ENCODE measurements at places on chromosomes 4 and X.

- no peak for DNase-seq
Observed at GRCh38 chrX:103153661-103154060, 60.7 kb upstream of the NXF3 start.

DNA sequence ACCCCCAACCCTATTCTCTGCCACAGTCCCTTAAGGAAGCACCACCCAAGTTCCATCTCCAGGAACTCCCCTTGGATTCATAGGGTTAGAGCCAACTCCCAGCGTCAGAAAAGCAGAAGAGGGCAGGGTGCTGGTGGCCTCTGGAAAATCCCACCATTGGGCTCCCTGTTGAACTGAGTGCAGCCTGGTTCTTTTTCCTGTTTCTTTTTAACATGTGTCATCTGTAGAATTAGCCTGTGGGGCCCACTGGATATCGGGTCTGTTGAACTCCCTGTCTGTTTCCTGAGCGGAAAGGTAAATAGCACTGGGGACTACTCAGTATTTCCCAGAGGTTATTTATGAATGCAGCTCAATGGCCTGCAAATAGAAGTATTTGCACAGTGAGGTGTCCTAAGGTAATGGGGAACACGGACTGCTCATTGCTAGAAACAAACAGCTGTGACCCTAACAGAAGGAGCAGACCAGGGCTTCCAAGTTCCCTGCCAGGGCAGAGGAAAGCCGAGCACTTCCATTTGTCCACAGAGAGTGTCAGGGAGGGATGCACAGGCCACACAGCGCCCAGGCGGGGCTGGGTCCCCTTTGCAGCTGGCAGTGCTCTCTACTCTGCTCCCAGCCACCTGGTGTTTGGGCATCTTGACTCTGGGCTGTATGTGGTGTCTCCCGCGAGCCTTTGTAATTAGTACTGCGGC, 102.6 kb downstream of the FHDC1 start:
- no peak for DNase-seq

DNA sequence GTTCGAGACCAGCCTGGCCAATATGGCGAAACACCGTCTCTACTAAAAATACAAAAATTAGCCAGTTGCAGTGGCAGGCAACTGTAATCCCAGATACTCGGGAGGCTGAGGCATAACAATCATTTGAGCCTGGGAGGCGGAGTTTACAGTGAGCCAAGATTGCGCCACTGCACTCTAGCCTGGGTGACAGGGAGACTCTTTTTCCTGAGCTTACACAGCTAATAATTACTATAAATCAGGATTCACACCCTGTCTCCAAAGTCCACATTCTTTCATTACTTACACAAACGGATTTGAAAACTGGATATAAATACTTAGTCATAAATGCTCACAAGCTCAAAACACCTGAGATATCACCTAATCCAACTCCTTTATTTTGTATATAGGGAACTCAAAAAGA, 151.6 kb downstream of the LRBA start:
- no peak for DNase-seq

DNA sequence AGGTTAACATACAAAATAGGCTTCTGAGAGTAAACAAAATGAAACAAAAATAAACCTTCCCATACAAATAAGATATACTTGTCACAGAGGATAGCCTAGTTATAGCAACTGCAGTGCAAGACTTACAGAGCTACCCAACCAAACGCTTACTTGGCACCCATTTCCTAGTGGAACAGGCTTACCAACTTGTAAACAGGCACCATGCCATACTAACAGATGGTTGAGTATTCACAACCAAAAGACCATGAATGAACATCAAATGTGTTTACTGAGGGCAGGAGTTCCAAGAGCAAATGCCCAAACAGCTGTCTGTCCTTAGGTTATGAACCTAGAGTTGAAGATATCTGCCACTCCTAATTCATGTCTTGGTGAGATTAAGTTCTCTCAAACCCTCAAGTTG, 2629.2 kb downstream of the PCDH7 start:
- DNase-seq = no peak

DNA sequence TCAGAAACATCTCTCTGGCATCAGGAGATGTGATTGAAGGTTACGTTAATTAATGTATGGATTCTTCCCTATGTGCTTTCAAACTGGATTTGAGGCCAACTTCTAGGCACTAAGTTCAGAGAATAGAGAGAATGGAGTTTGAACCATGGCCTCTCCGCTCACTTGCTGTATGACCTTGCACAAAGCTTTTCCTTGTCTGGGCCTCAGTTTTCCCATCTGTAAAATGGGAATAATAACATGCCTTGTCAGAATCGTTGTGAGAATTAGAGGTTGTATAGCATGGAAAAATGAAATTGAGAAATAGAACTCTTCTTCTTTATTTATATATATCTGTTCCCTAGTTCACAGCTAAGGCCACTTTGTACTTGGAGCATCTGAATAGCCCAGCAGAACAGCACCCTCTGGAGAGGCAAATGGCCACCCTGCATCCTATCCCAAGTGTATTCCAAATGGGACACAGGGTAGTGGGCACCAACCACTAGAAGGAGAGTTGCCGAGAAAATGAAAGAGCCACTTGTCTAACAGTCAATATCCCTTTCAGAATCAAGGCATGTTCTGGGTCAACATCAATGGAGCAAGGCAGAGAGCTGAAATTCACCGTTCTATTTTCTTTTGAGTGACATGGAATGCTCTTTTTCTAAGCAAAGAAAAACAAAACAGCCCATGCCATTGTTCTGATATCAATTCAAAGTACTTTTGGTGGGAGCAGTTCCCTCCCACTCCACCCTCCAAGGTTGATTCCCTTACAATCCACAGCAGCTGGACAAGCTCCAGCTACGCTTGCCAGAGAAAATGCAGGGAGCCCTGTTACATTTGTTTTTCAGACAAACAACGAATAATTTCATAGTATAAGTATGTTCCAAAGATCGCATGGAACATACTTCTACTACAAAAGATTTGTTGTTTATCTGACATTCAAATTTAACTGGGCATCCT, 23.3 kb upstream of the MTM1 start:
- DNase-seq = no peak

Measured in stimulated activated CD8-positive, alpha-beta memory T cell treated with anti-CD3 and anti-CD28 coated beads, Interleukin-4, amount 100 ng/mL, for 1 hour (primary cell).